ENCODE measurements at places on chromosomes 11 and 22.
A peak's percentile ranks its signal among the peaks of the same experiment; 100 is the strongest.

DNA sequence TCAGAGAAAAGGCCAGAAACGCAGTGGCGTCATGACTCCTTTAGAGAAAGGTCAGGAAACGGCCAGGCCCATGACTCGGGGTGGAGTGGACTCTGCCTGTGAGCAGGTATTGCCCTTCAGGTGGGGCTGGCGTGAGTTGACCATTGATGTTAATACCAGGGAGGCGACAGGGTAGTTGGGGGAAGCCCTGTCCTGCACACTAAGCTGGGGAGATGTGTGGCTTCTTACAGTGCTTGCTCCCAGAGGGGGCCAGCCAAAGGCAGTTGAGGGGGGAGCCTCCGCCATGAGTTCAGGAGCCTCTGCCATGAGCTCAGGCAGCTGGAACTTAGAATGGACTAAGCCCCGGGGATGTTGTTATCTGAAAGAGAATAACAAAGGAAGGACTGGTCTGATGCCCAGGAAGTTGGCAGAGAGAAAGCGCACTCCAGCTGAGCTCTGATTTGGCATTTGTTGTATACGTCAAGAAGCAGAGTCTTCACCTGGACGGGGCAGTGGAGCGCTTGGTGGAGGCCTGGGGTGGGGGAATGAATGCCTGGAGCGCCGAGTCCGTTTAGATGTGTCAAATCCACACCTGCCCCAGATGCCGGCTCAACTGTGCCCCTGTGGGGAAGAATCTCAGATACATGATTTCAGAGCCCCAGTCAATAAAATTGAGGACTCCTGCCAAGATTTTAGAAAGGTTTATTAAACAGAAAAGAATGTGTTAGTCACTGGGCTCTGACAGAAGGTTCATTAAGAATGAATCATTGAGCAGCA is 222.5 kb downstream of the TBC1D22A start:
- DNase-seq, result peak; percentile 89

GRCh38 chr22:43013355-43014315 is 1.3 kb downstream of the PACSIN2 start:
- no peak for DNase-seq

- no peak for DNase-seq
These were observed 1.6 kb downstream of the ALX4 start for GRCh38 chr11:44308256-44308922.

DNA sequence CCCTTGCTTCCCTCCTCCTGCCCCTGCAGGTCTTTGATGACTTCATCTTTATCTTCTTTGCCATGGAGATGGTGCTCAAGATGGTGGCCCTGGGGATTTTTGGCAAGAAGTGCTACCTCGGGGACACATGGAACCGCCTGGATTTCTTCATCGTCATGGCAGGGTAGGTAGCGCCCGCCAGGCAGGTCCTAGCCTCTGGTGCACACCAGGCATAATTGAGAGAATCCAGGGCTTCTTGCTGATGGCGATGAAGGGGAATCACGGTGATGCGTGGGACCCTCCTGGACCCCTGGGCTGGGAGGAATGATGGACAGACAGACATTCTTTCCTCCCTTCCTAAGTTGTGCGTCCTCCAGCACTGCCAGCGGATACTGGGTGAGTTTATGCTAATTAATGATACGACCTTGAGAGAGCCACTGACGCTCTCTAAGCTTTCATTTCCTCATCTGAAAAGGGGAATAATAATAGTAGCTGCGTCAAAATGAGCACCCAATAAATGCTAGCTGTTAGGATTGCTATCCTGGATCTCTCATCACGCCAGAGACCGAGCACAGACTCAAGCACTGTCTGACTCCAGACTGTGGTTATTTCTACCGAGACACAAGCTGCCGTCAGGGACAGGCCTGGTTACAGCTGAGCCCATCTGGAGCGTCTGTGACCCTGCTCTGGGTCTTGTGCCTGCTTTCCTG is 30.1 kb downstream of the CACNA1I start:
- no peak for DNase-seq

DNA sequence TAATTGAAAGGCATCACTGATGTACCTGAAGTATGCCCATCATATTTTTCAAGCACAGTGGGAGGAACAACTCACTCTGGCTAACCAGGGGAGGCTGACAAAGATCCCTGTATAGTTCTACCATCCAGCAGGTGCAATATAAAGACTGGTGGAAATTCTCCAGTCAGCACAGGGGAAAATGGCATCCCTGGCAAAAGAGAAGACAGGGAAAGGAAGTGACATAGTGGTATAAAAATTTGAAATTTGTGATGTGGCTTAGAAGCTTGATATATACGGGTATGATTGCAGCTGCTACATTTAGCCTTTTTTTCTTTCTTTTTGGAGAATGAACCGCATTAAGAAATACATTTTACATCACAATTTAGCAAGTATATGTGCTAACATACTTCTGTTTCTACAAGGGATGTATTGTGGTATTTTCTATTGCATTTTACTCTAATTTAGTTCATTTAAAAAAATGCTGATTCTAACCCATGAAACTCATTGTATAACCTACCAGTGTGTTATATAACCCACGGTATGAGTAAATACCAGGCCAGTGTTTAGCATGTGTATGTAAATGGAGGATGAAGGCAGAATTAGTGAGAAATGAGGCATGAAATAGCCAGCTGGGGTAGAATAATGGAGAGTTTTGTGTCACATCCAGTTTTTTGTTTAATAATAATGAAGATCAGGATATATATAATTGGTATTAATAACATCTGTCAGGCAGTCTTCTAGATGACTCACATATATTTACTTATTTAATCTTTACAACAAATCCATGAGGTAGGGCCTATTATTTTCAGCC is 186.1 kb downstream of the ARHGAP42 start:
- DNase-seq, result no peak

DNA sequence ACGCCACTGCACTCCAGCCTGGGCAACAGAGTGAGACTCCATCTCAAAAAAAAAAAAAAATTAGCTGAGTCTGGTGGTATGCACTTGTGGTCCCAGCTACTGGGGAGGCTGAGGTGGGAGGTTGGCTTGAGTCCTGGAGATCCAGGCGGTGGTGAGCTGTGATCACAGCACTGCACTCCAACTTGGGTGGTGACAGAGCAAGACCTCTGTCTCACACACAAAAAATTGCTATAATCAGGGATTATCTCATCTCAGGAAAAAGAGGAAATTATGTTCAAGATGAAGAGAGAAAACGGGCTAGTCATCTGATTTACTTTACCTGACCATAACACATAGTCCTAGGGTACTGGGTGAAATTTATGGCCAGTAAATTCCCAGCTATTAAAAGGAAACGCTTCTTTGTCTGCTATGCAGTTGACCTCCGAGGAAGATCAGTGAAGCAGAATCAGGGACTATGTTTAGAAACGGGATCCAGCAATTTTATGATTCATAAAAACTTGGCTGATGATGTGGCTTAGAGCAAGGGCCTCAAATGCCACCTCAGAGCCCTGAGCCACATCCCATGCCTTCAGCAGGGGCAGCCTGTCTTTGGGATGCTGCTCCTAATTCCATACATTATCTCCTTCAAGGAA is 386.2 kb downstream of the NTM start:
- peak; percentile 67 for DNase-seq

DNA sequence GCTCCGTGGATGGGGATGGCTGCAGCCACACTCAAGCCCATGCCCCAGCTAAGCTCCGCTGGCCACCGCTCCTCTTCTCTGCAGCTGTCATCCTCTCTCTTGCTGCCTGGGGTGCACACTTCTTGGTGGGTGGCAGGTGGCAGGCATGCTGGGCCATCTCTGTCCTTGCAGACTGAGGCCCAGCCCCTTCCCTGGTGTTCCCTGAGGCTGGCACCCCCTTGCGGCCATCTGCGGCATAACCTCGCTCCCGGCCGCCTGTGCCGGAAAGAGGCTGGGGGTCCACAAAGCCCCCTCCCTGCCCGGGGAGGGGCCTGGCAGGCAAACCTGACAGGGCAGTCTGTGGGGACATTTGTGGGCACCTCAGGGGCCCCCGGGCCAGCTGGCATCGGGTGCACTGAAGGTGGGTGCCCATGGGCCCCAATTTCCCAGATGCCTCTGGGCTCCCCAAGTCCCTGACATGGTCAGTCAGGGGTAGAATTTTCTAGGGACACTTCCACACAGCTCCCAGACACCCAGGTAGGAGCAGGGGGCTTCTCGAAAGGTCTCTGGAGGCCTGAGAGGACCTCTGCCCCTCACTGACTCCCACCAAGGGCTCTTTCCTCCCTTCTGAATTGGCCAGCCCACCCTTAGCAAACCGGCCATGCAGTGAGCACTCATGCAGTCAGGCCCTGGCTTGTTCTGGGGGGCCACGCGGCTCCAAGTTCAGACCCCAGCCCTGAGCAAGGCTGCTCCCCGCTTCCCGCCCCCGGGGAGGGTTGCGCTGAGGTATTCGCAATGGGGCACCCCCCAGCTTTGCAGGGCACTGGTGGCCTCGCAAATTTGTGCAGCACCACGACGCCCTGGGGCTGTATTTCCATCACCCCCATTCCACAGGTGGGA is 23.5 kb upstream of the TH start:
- DNase-seq, result peak; percentile 88

DNA sequence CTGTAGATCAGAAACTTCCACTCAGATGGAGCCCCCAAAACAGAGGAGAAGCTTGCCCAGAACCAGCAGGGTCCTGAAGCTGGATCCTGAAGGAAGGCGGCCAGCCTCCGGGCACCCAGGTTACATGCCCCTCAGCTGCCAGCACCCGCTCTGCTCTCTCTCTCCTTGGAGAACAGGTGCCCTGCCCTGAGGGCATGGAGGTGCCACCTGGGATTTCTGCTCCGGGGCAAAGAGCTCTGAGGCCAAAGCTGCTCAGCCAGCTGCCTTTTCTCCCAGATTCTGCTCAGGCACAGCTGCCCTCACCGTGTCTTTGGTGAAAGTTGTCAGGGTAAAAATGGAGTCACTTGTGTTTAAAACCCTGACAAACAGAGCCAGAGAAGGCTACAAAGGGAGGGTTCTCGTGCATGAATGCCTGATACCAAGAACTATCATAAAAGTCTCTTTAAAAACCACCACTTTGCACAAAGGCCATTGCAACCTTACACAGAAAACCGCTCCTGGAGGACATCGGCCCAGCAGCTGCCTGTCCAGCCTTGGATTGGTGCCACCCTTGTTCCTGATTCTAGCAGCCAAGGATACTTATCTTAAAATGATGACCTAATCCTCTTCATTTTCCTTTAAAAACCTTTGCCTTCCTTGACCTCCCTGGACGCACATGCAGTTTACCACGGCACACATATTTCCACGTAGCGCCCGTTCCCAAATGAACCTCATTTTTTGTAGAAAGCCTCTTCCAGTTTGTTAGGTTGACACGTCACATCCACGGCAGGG is 140.0 kb downstream of the CACNA1I start:
- no peak for DNase-seq
